Panc1 (cell line): ENCODE measurements at places on chromosomes 13 and 19. TPM values are rescaled to one million over a fixed set of nuclear protein-coding genes. Genes with fewer than 3 reads are reported as not detected.

DNA sequence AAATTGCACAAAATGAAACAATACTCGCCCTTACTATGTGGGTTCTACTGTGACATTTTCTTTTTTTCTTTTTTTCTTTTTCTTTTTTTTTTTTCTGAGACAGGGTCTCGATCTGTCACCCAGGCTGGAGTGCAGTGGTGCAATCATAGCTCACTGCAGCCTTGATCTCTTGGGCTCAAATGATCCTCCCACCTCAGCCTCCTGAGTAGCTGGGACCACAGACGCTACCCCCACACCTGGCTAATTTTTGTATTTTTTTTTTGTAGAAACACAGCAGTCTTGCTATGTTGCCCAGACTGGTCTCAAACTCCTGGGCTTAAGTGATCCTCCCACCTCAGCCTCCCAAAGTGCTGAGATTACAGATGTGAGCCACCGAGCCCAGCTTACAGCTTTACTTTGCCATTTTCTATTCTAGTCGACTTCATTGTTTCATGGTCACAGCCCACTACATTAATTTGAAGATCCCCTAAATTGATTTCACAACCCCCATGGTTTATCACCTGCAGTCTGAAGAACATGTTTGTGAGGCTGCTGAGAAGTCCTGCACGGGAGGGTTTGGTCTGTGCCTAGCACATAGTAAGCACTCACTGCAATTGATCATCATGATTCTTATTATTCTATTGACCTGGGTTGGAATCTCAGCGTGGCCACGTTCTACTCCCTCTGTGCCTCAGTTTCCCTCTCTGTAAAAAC lies 3.8 kb downstream of the BCL3 start:
- H3K27me3 ChIP-seq, result no peaks in the 10 kb centered on the region
- no peak for DNase-seq
- no peaks in the 10 kb centered on the region; the same call in 1 of the 2 replicates for H3K36me3 ChIP-seq
- peak overlapping the region; percentile 72 for H3K4me3 ChIP-seq
- H3K27ac ChIP-seq, result peak overlapping the region; percentile 75

- no peak overlapping the region for H3K27ac ChIP-seq
- H3K4me1 ChIP-seq, result no peaks in the 10 kb centered on the region
- H3K36me3 ChIP-seq, result no peaks in the 10 kb centered on the region
- no peak for DNase-seq
These were observed 480.4 kb upstream of the SGCG start for GRCh38 chr13:22700246-22700887.

GRCh38 chr19:3324405-3324856 lies 42.0 kb upstream of the NFIC start:
- H3K4me1 ChIP-seq, result no peaks in the 10 kb centered on the region
- H3K36me3 ChIP-seq, result no peaks in the 10 kb centered on the region
- no peak overlapping the region for H3K4me3 ChIP-seq
- H3K27ac ChIP-seq, result no peak overlapping the region

GRCh38 chr19:55676889-55677505 lies 2.0 kb downstream of the EPN1 start:
- DNase-seq, result no peak
- peaks cover 53% of the 10 kb centered on the region for H3K4me1 ChIP-seq
- peaks cover 25% of the 10 kb centered on the region for H3K36me3 ChIP-seq
- H3K4me3 ChIP-seq, result peak overlapping the region; percentile 94
- no peaks in the 10 kb centered on the region for H3K27me3 ChIP-seq
- H3K27ac ChIP-seq, result peak overlapping the region; percentile 96

- no peaks in the 10 kb centered on the region for H3K27me3 ChIP-seq
- no peak overlapping the region for H3K27ac ChIP-seq
- H3K4me1 ChIP-seq, result no peaks in the 10 kb centered on the region
- DNase-seq, result peak; percentile 10
- no peaks in the 10 kb centered on the region for H3K36me3 ChIP-seq
These were observed 52.8 kb downstream of the TNFSF13B start for GRCh38 chr13:108322206-108322824.

GRCh38 chr13:89726690-89727435 lies 1620.6 kb upstream of the MIR17HG start:
- no peaks in the 10 kb centered on the region for H3K27me3 ChIP-seq
- no peaks in the 10 kb centered on the region for H3K4me1 ChIP-seq
- H3K27ac ChIP-seq, result no peak overlapping the region
- no peaks in the 10 kb centered on the region for H3K36me3 ChIP-seq
- H3K4me3 ChIP-seq, result no peak overlapping the region

The RPS15 gene
- total RNA-seq, result 1,067 TPM

The CACTIN gene
- 25.2 TPM for total RNA-seq

The NLRP7 gene
- total RNA-seq, result not detected

The YJEFN3 gene
- 6.1 TPM for total RNA-seq

The SPIB gene
- not detected for total RNA-seq

The ZNF93 gene
- total RNA-seq, result 8.9 TPM

The PGLYRP2 gene
- not detected for total RNA-seq

The LRRC63 gene
- total RNA-seq, result 0.15 TPM

The RAB3A gene
- total RNA-seq, result 1.0 TPM

The ZNF284 gene
- total RNA-seq, result 0.87 TPM

The CXCL17 gene
- total RNA-seq, result not detected

The CYP4F12 gene
- 1.7 TPM for total RNA-seq

The PDE4A gene
- total RNA-seq, result 25.8 TPM

The JAK3 gene
- total RNA-seq, result 2.1 TPM
